ENCODE measurements at places on chromosomes 11 and 22.

DNA sequence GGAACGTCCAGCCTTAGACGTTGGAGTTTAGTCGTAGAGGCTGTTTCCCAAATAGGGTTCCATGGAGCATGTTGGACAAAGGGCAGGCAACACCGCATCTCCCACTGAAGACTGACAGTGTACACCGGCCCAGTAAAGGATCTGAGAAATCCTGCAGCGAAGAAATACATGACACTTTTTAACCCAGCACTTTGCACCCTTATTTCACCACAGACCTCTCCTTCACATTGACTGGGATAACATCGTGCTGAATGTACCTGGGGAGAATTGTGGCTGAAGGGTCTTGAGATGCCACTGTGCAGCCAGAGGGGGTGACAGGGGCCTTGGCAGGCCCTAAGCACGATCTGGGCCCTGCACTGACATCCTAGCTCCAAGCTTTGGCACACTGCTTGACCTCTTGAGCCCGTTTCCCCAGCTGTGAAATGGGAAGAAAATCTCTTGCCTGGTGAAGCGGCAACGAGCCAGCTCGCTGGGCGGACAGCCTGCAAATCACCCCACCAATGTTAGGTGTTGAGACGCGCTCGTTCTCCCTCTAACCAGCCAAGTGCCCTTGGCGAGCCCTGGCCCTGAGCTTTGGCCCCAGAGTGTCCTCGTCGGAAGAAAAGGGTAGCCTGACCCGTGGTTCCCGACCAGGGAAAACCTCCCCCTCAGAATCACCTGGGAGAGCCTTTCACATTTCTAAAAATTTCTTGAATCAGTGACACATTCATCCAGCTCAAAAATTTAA lies 13.4 kb downstream of the CD5 start:
- DNase-seq, result no peak

DNA sequence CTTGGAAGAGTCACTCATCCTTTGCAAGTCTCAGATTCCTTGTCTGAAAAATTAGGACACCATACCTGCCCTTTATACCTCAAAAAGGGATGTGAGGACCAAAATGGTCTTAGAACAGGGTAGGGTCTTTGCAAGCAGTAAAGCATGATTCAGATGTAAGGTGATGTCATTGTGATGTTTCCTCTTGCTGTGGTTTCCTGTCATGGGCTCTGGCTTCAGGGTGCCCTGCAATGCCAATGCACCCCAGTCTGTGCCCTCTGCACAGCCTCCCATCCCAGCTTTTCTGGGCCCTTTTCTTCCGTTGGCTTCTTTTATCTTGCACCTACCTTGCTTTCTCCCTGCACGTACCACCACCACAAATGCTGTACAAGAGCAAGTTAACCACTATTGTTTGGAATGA lies 87.8 kb upstream of the NNMT start:
- DNase-seq, result no peak

- no peak for DNase-seq
These were observed 23.4 kb downstream of the ASPHD2 start for GRCh38 chr22:26452236-26453016.

DNA sequence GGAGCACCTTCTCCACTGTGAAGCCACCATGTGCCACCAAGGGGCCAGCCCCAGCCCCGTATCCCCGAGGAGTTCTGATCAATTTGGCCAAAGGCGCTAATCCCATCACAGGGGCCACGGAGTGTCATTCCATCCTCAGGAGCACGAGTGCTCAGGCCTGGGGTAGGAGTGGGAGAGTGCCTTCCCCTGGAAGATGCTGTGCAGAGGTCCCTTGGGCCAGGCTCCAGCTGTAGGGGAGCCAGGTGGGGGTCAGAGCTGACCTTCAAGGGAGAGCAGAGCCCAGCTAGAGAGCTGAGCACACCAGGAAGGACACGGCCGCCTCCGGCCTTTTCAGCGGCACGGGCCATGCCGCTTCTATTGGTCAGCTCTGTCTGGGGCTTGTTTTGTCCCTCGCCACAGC lies 1459.9 kb downstream of the BRD1 start:
- no peak for DNase-seq

GRCh38 chr22:22021162-22021750 lies 38.7 kb upstream of the TOP3B start:
- no peak for DNase-seq

- DNase-seq, result no peak
These were observed 9.7 kb downstream of the CRYBB1 start for GRCh38 chr22:26608129-26608528.

- peak; percentile 23 for DNase-seq
These were observed 41.3 kb downstream of the CECR2 start for GRCh38 chr22:17410576-17410975.

- no peak for DNase-seq
These were observed 25.7 kb upstream of the LRRC55 start for GRCh38 chr11:57155838-57156607.

GRCh38 chr11:68314203-68315170 lies 2.1 kb downstream of the LRP5 start:
- peak; percentile 59 for DNase-seq

- no peak for DNase-seq
These were observed 1065.3 kb downstream of the OPCML start for GRCh38 chr11:132466983-132467382.

GRCh38 chr11:75262436-75262835 lies 21.9 kb downstream of the TPBGL start:
- no peak for DNase-seq

DNA sequence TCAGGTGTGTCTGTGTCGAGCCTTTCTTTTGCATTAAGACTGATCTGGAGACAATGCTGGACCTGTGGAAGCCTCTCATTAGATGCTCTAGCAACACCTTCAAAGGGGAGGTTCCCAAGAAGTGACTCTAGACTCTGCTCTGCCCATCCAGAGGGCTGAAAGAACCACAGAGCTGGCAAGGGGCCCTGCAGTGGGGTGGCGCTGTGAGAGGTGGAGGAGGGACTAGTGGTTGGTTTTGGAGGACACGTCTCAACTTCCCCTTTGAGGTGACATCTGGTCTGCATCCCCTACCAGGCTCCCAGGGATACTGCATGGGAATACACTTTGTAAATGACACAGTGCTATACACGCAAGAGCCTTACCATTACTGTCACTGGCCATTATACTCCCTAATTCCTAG lies 34.2 kb upstream of the SYT13 start:
- no peak for DNase-seq

GRCh38 chr11:121106812-121107211 lies 5.8 kb downstream of the TECTA start:
- peak; percentile 14 for DNase-seq

DNA sequence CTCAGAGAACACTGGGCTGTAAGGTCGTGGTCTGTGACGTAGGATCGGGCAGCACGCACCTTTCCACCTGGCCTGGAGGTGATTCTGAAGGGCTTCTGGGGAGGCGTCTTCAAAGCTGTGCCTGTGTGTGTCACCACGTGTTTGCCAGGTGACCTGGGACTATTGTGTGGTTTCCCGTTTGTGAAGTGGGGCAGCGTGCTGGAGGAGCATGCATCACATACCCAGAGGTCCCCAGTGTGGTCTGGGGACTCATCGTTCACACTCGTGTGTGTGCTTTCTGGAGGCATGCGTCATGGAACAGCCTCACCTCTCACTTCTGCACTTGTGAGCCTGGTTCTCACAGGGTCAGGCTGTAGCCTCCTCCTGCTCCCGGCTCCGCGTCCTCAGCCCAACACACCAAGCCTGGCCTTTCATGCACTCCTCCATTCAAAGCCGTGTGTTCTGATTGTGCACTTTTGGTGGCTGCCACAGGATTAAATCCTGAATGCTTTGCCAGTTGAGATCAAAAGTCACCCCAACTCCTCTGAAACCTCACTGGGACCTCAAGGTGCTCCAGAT lies 106.3 kb downstream of the KCNQ1OT1 start:
- DNase-seq, result no peak

- no peak for DNase-seq
These were observed 163.4 kb downstream of the NCAM1 start for GRCh38 chr11:113124578-113124977.

DNA sequence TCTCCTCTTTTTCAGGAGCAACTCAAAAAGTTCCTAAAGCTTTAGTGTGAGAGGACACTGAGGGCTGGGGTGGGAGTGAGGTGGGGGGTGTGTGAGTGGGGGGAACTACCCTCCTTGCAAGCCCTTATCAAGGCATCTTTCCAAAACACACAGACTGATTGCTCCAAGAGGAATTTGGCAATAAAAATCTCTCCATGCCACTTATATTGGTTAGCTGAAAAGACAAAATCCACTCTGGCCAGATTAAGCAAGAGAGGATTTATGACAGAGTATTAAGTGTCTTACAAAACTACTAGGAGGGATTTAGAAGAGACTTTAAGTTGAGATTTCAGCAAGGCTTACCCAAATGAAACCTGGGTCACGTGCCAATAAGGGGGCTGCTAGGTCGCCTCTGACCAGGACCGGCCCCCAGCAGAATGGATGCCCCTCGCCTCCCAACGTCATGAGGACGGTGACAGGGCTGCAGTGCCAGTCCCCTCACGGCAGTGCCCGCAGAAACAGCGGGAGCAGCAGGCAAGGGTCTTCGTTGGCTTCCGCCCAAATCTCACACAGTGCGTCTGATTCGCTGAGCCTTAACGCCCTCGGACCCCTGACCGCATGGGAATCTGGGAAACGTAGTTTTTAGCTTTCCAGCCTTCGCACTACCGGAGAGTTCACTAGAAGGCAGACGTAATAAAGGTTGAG lies 22.1 kb upstream of the CTR9 start:
- DNase-seq, result no peak

- no peak for DNase-seq
These were observed at the start of gene OR10A2 for GRCh38 chr11:6862961-6863360. OR10A2 (plus strand) TSS chr11:6863057; CDS start chr11:6869755, 6,698 bp downstream.

DNA sequence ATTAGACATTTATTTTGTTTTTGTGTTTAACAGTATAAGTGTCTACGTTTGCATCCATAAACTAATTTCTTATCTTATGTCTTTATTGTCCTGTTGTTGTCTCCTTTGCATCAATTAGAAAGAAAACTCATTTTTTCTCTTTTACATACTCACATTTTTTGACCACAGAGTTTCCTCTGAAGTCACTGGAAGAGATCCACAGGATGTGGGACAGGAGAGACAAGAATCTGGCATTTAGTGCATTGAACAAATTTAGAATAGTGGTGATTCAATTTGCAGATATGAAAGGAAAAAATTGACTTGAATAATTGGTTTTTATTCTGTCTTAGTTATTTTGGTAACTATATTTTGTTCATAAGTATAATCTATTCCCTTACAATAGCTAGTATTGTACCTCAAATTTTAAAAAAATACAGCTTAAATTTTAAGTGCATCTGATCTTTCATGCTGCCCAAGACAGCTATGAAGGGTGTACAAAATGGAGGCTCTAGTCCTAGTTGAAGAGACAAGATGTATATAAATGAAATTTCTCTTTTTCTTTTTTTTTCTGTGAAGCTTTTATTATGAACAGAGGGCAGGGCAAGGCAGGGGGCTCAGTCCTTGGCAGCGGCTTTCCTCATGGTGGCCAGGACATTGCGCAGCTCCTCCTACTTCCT lies 24.4 kb downstream of the HORMAD2 start:
- no peak for DNase-seq

GRCh38 chr22:44379817-44380755 lies 67.3 kb upstream of the SHISAL1 start:
- DNase-seq, result no peak

DNA sequence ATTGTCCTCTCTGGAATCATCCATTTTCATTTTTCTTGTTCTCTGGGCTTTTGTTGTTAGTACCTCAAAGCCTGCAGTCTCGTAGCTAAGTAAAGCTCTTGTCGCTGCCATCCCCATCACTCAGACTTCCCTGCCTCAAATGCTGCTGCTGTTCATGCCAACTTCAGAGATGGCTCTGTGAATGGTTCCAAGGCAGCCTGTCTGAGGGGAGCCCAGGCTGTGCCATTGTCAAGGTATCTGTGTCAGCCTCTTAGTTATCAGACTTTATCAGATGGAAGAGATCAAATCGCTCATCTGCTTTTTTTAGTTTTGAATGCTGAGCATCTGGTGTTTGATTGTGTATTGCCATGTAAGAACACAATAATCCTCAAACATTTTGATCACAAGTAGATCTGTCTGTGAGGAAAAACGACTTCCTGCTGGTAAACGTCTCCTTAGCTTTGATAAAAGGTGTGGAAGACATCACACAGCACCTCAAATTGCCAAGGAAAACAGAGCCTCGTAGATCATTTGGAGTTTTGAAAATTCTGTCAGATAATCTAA lies 304.2 kb upstream of the ZC3H12C start:
- DNase-seq, result no peak

DNA sequence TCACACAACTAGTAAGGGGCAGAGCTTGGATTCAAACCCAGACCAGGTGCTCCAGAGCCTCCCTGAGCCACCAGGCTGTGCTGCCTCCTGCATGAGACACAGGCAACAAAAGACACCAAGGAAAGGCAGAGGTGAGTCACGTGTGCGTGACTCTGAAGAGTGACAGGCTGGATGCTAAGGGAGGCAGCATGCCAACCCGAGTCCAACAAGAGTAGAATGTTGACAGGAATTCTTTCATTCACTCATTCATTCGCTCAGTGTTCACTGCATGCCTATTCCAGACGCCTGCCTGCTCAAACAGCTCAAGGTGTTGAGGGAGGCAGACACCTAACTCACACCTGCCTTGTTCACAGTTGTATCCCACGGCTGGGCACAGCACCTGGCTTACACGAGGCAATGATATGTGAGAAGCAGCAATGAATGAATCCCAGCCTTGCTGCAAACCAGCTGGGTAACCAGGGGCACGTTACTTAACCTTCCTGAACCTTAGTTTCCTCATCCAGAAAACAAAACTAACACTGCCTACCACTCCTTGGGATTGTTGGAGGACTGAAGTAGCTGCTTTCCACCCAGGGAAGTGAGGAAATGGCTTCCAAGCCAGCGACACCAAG lies 73.8 kb upstream of the ARFGAP3 start:
- DNase-seq, result peak; percentile 11

- DNase-seq, result peak; percentile 3
These were observed 69.4 kb downstream of the MRTFA start for GRCh38 chr22:40567106-40567505.

GRCh38 chr11:114277637-114278341 lies 18.4 kb upstream of the NNMT start:
- DNase-seq, result no peak

GRCh38 chr22:39456522-39457197 lies at the start of gene MGAT3:
MGAT3 (plus strand) TSS chr22:39457012; CDS start chr22:39487348, 30,336 bp downstream.
- DNase-seq, result no peak

- no peak for DNase-seq
These were observed 60.0 kb upstream of the MYEOV start for GRCh38 chr11:69233744-69234570.

- no peak for DNase-seq
These were observed 14.7 kb downstream of the TNKS1BP1 start for GRCh38 chr11:57310091-57310490.

All from A172 (cell line).